ENCODE measurements at places on chromosomes 3 and 15.

GRCh38 chr15:90101130-90101968 is 919 bp downstream of the IDH2 start:
- DNase-seq, result no peak

- no peak for DNase-seq
These were observed 65.9 kb downstream of the PGPEP1L start for GRCh38 chr15:98941595-98942255.

DNA sequence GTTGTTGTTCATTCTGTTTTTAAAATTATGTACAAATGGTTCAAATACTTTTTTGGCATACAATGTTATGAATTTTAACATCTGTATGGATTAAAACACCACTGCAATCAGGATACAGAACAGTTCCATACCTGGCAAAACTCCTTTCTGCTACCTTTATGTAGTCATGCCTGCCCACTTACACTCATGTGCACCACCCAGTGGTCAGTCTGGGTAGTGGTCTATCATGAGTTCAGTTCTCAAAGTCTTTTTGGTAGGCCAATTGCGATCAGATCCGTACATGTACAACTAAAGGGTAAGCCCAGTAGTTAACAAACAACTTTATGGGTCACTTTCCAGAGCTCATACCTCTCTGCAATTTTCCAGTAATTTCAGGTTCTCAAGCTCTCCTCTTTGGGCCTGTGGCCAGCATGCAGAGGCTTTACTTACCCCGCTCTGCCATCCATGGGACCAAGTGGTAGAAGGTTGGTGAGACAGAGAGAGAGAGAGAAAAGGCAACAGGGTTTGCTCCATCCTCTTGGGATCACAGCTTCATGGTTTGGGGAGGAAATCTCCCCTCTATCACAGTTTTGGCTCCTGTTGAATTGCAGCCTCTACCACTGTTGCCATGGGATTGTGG is 63.9 kb upstream of the FAM98B start:
- peak; percentile 87 for DNase-seq

- no peak for DNase-seq
These were observed 27.6 kb upstream of the CXCR6 start for GRCh38 chr3:45915518-45916231.

GRCh38 chr3:150421256-150421655 is 13.2 kb downstream of the TSC22D2 start:
- DNase-seq, result no peak
